Stimulated activated CD4-positive, alpha-beta T cell treated with anti-CD3 and anti-CD28 coated beads, TNF-alpha, amount 100 ng/mL, for 24 hours (primary cell): ENCODE measurements at places on chromosomes 7 and 10.

DNA sequence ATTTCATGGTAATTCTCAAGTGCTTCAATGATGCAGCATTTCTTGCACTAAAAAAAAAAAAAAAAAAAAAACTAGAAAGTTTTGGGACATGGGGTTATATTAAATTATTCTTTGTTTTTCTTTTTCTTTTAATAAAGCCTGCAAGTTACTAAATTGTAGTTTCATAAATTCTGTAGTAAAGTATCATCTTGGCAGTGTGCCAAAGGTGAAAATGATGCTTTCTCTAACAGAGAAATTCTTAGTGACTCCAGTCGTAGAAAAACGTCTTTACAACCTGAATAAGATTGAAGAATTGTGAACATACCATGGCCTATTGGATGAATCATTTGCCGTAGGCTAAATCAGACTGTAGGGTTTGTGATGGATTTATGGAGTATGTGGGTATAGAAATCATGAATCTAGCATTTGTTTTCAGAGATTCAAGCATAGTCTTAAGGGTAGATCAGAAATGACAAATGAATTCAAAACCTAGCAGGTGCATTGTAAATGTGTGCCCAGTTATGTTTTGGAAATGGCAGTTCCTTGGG lies 27.1 kb downstream of the RBM17 start:
- DNase-seq = no peak

DNA sequence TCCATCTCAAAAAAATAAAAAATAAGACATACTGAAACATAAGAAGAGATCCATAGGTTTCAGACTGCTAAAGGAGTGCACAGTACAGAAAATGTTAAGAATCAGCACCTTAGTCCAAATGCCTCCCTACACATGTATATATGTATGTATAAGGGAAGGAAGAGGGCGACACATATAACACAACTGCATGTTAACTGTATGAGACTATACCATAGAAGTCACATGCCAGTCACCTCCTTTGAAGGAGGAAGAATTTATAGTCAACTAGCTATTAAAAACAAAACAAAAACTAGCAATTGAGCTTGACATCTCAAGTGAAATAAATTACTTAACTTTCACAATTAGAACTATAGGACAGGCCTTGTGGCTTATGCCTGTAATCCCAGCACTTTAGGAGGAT lies 50.4 kb downstream of the IGF2BP3 start:
- no peak for DNase-seq

GRCh38 chr7:20440472-20441105 lies 109.9 kb downstream of the ITGB8 start:
- DNase-seq = peak; percentile 1

DNA sequence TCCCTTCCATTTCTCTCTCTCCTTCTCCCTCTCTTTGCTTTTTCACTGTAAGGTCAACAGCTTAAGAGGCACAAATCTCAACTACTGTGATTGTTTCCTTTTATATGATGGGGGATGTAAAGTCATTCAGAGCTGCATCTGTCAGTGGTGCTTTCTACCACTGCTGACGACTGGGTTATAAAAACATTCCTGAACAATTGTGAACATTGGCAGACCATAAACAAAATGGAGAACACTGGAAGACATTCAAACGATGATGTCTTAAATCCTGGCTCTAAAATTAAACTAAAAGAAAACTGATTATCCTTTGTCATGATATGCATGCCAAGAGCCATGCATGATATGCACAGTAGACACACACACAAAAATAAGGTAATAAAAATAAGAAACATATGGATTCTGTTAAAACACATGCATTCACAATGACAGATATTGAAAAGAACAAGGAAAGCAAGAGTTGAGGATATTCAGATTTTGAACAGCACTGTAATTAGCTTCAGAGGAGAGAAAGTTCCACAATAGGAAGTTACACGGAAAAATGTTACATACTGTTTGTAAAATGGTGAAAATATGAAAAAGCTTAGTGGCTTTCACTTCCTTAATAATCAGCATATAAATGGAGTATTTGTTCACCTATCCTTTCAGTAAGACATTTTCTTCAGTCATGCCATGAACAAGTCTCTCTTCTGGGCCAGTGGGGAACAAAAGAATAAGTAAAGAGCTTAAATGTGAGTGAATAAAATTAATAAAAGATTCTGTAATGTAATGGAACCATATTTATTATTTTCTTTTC lies 89.2 kb downstream of the RNLS start:
- DNase-seq = no peak

GRCh38 chr7:36006636-36007229 lies 146.3 kb upstream of the EEPD1 start:
- DNase-seq = no peak

DNA sequence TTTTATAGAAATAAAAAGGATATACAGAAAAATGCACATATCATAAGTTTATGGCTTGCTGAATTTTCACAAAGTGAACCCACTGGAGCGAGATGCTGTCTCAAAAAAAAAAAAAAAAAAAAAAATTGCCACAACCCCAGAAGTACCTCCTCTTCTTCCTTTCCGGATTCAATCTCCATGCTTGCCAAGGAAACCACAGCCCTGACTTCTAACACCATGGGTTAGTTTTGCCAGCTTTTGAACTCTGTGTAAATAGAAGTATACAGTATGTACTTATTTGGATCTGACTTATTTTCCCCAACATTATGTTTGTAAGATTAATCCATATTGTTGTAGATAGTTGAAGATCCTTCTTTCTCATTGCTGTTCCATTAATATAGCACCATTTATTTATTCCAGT lies 40.0 kb downstream of the FANK1 start:
- no peak for DNase-seq

DNA sequence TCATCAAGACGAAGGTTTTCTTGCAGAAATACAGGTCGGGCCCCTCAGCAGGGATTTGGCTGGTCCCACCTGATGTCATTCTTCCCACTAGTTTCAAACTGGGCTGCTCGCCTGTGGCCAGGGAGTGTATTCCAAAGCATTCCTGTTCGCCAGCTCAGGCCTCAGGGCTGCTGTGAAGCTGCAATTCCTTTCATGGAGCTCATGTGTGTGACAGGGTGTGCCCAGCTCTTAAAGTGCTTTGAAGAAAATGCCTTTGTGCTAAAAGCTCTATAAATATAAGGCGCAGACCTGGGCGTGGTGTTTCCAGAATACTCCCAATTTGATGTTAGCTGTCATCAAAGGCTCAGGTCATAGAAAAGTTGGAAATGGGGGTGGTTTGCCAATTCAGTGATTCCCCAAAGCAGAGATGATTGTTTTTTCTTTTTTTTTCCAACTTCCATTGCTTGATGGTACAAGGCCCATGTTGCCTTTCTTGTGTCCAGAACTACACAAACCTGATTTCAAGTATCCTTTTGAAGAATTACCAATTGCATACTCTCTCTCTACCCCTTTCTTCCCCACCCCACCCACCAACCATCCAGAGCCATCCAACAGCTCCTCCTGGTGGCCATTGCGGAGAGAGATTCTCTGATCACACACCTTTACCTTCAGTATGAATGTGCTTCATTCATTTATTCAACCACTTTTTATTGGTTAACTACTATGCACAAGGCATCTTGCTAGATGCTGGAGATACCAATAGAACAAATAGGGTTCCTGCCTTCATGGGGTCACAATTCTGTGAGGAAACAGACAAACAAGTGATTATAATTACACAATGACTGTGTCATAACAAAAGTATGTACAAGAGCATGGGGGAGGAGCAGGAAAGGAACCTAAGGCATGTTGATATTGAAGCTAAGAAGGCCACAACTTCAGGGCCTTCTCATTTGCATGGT lies 297.3 kb upstream of the LYZL1 start:
- peak; percentile 29 for DNase-seq

DNA sequence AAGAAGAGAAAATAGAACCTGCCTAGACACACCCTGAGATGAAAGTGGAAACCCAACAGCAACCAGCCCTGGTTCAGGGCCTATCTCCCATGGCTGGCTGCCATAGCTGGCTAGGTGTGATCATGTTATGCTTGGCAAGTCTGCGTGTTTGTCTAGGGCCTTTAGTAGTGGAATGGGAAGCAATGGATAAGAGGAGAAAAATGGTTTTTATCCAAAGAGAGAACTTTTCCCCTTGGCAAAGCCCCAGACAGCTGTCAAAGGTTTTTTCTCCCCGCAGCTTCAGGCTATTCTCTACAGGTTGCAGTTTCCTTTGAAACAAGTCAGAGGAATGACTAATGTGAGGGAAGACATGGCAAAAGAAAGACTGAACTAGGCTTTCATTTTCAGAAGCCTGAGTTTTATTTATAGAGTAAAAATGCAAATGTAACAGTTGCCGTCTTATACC lies 161.5 kb downstream of the SEMA3D start:
- no peak for DNase-seq

DNA sequence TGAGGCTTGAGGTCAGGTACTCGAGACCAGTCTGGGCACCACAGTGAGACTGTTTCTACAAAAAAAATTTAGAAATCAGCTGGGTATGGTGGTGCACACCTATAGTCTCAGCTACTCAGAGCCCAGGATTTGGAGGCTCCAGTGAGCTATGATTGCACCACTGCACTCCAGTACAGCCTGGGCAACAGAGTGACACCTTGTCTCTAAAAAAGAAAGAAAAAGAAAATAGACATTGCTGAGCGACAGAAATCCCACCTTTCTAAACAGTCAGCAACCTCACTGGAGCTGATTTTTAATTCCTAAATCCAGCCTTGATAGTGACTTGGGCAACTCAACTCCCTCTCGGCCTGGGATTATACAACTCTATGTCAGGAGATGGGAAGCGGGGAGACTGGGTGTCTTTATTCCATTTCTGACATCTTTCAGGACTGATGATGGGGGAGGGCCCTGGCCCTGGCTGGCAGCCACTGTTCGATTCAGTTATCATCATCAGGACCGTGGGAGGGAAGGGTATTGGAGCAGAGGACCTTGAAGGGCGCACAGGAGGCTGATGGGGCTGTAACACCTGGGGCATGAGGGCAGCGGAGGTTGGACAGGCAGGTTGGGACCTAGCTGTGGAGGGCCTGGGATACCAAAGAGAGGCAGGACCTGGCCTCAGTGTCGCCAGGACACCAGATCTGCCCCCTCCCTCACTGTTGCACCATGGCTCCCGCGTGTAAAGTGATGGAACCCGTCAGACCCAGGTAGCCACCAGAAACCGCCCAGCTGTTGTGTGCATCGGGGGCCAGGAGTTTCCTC lies 14.7 kb downstream of the HSPB1 start:
- DNase-seq = no peak

- DNase-seq = no peak
These were observed 63.4 kb upstream of the AQP1 start for GRCh38 chr7:30848121-30848855.

DNA sequence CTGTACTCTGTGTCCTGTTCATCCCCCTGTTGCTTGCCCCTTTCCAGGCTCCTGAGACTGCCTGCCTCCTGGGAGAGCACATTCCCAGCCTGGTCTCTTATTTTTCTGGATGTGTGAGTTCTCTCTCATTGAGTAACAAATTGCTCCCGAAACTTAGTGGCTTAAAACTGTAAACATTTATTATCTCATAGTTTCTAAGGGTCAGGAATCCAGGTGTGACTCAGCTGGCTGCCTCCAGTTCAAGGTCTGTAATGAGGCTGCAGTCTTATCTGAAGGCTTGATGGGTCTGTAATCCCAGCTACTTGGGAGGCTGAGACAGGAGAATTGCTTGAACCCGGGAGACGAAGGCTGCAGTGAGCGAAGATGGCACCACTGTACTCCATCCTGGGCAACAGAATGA lies 53.6 kb upstream of the PRR15 start:
- DNase-seq = no peak

GRCh38 chr7:151767557-151767956 lies 109.4 kb downstream of the PRKAG2 start:
- DNase-seq = no peak

GRCh38 chr7:31688372-31688771 lies 1.4 kb downstream of the PPP1R17 start:
- no peak for DNase-seq

DNA sequence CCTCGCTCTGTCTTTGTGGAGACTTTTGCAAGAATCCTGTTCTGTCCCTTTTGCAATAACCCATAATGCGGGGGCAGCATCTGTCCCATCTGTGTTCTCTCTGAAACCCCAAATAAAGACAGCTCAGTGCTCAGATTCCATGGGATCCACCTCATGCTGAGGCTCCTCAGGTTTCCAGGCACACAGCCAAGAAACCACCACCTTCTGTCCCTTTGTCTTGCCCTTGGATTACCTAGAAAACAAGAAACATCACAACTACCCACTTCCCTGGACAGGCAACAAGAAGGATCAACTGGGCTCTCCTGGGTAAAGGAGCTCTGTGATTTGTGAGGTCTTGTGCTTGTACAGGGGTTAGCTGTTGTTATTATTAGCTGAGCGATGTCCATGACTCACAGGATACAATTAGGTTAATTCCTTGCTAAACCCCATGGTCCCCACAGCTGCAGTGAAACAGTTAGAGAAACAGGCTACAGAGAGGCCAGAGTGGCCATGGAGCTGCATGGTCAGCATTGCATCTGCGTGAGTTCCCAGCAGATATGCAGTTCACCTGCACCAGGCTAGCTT lies 50.2 kb downstream of the CXCL12 start:
- DNase-seq = no peak

- DNase-seq = peak; percentile 84
These were observed at the start of gene RASSF4 for GRCh38 chr10:44959247-44960087. RASSF4 (plus strand) TSS chr10:44959802; CDS start chr10:44970203, 10,401 bp downstream.

DNA sequence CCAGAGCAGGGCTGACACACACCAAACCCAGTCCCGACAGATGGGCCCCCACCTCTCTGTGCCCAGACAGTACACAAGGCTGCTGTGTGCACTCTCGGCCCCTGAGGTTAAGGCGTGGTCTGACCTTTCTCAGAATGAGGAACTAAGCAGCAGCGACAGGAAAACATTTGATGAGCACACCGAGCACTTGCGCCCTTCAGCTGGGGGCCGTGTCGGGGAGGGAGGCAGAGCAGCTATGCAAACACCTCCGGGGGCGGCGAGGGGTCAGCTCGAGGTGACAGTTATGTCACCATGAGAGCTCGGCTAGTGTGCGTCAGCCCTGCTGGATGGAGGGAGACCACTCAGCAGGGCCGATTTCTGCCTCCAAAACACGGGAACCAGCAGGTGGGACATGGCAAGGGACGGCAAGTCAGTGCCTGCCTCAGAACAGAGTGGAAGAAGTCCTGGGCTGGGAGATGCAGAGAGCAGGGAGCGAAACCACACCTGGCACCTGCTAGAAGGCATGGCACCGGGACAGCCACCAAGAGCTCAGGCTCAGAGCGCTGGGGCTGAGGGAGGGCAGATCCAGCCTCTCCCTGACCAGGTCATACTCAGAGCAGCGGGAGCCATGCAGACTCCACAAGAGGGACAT lies 57.4 kb downstream of the CHST15 start:
- DNase-seq = peak; percentile 3

- no peak for DNase-seq
These were observed 10.7 kb upstream of the HOXA13 start for GRCh38 chr7:27210441-27211083.

DNA sequence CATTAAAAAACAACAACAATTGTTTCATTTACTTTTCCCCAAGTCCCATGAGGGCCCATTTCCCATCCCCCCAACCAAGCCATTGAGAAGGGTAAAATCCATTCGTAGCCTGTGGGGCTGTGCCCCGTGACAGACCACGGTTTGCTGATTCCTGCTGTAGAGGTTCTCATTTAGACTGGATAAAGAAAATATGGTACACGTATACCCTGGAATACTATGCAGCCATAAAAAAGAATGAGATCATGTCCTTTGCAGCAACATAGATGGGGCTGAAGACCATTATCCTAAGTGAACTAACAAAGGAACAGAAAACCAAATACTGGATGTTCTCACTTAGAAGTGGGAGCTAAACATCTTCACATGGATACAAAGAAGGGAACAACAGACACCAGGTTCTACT lies 44.9 kb downstream of the ZNF783 start:
- no peak for DNase-seq

- DNase-seq = no peak
These were observed 263.6 kb upstream of the LRGUK start for GRCh38 chr7:133863362-133864061.

- no peak for DNase-seq
These were observed 561.1 kb upstream of the STEAP1 start for GRCh38 chr7:89593125-89593524.
